ENCODE measurements at places on chromosomes 2 and 18. TPM values are rescaled to one million over a fixed set of nuclear protein-coding genes. Genes with fewer than 3 reads are reported as not detected.

The SLC5A7 gene
- not detected for total RNA-seq

The ATP6V1C2 gene
- total RNA-seq = not detected

The TXNDC9 gene
- total RNA-seq = 75.1 TPM

The POU3F3 gene
- total RNA-seq = not detected

The C1GALT1C1L gene
- not detected for total RNA-seq

The DSG3 gene
- not detected for total RNA-seq

- H3K4me1 ChIP-seq = peaks cover 22% of the 10 kb centered on the region
- no peaks in the 10 kb centered on the region for H3K36me3 ChIP-seq
- peak overlapping the region; percentile 79 for H3K27ac ChIP-seq
- DNase-seq = peak; percentile 87
These were observed 284.5 kb downstream of the MTX2 start for GRCh38 chr2:176553685-176554100.

DNA sequence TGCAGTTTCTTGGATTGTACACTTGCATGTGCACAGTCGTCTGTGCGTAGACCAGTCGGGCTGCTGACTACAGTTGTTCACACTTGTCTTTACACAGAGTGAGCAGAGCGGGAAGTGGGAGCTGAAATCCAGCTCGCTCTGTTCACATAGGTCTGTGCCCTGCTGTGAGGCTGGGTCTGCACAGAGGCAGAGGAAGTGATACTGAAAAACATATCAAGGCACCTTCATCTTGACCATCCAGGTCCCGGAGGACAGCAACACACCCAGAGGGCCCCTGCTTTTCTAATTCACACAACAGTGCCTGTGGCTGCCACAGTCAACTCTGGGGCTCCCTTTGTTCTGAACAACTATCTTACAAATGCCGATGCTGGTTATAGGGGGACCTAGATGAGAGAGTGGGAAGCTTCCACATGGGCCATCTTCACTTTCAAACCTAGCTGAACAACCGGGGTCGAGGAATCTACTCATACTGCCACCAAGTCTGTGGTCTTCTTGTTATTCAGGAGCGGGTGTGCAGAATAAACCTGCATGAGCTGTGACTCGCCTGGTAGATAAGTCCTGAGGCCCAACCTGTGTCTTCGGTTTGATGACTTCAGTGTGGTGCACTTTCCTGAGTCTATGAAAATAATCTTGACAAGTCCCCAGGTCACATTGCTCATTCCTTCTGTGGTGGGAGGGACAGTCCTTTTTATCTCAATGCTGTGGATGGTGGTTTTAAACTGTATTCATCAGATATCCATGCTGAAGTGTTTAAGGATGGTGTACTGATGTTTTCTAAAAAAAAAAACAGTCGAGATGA, 3.5 kb upstream of the ADNP2 start:
- H3K36me3 ChIP-seq = no peaks in the 10 kb centered on the region
- no peak overlapping the region for H3K4me3 ChIP-seq
- no peak overlapping the region for H3K27ac ChIP-seq
- H3K27me3 ChIP-seq = no peaks in the 10 kb centered on the region

- H3K4me3 ChIP-seq = no peak overlapping the region
- no peak overlapping the region for H3K27ac ChIP-seq
- DNase-seq = no peak
- no peaks in the 10 kb centered on the region for H3K27me3 ChIP-seq
- H3K36me3 ChIP-seq = no peaks in the 10 kb centered on the region
These were observed 128.0 kb downstream of the NFATC1 start for GRCh38 chr18:79523736-79524180.

DNA sequence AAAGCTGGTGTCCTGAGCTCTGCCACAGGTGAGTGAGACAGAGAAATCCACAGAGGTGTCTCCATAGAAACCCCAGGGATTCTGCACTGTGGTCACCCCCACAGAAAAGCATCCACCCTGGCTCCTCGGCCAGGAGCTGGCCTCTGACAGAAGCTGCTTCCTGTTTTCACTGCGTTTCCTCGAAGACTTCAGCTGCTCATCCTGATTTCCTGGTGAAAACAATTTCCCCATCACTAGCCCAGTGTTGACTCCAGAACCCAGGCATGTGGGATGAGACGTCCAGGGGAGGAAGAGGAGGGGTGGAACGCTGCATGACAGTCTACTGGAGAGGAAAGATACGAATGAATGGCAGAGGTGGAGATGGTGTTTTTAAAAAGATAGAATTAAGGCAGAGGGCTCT, 60.3 kb upstream of the GPR45 start:
- no peak overlapping the region for H3K27ac ChIP-seq
- H3K4me1 ChIP-seq = no peaks in the 10 kb centered on the region
- no peak overlapping the region for H3K4me3 ChIP-seq
- H3K36me3 ChIP-seq = no peaks in the 10 kb centered on the region
- no peak for DNase-seq

- DNase-seq = peak; percentile 88
- no peaks in the 10 kb centered on the region for H3K36me3 ChIP-seq
- H3K27ac ChIP-seq = peak overlapping the region; percentile 78
- peaks cover 41% of the 10 kb centered on the region for H3K4me1 ChIP-seq
- H3K27me3 ChIP-seq = no peaks in the 10 kb centered on the region
These were observed 147.3 kb downstream of the IRS1 start for GRCh38 chr2:226652369-226652768.

- H3K27me3 ChIP-seq = no peaks in the 10 kb centered on the region
- peak; percentile 81 for DNase-seq
- peak overlapping the region; percentile 97 for H3K27ac ChIP-seq
- peaks cover 18% of the 10 kb centered on the region for H3K36me3 ChIP-seq
- H3K4me3 ChIP-seq = peak overlapping the region; percentile 97
These were observed 2.2 kb downstream of the CNOT9 start for GRCh38 chr2:218570850-218571249.

DNA sequence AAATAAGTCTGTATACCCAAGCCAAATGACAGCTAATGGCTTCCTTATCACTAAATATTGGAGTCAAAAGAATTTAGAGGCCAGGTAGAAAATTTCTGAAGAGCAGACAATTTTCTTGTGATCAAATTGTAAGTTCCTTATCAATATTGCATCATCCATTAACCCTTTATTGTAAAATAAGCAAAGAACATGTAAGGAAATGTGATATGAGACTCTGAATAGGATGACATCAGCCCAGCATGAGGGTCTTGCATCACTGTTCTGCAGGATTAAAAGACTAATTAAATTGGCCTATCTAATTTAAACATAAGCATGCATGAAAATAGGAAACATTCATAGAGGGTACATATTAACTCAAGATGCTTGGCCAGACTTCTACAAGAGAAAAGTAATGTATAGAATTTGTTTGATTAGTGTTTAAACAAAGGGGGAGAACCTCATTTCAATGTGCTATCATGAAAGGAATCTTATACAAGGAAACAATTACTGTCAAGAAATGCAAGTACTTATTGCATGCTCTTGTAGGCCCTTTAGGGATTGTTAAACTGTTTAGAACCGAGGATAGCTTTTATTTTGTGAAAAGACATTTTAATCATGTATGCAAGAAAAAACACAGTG, 302.9 kb downstream of the PRKCE start:
- H3K4me1 ChIP-seq = no peaks in the 10 kb centered on the region
- no peaks in the 10 kb centered on the region for H3K27me3 ChIP-seq
- no peak for DNase-seq
- no peak overlapping the region for H3K4me3 ChIP-seq
- H3K36me3 ChIP-seq = no peaks in the 10 kb centered on the region
- H3K27ac ChIP-seq = no peak overlapping the region

GRCh38 chr18:1147730-1148129, 243.1 kb downstream of the ADCYAP1 start:
- H3K36me3 ChIP-seq = no peaks in the 10 kb centered on the region
- no peaks in the 10 kb centered on the region for H3K4me1 ChIP-seq
- DNase-seq = no peak
- no peaks in the 10 kb centered on the region for H3K27me3 ChIP-seq
- H3K27ac ChIP-seq = no peak overlapping the region

DNA sequence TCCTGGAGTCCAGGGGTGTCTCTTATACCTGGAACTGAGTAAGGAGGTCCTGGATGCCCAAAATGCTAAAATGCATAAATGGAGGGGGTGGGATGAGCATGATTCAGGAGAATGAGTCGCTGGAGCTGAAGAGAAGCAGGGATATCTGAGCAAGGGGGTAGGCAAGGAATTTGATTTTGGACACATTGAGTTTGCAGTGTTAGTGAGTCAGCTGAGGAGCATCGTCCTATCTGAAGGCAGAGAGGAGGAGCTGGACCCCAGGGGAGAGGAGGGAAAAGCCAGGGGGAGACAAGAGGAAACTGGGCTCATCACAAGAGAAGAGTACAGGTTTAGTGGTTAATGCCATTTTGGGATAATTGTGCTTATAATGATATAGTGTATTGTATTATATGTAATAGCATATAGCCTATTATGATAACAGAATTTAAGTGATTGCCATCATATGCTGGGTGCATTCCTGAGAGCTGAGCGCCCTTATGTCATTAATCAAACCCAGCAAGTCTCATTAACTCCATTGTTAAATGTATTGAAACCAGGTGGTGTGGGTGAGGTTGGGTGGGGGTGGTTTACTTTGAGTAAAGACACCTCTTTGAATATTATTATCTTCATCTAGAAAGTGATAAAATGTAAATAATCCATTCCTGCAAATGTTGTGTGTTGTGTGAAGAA, 12.4 kb downstream of the EHD3 start:
- H3K4me3 ChIP-seq = no peak overlapping the region
- no peak overlapping the region for H3K27ac ChIP-seq
- no peaks in the 10 kb centered on the region for H3K27me3 ChIP-seq
- no peaks in the 10 kb centered on the region for H3K36me3 ChIP-seq

DNA sequence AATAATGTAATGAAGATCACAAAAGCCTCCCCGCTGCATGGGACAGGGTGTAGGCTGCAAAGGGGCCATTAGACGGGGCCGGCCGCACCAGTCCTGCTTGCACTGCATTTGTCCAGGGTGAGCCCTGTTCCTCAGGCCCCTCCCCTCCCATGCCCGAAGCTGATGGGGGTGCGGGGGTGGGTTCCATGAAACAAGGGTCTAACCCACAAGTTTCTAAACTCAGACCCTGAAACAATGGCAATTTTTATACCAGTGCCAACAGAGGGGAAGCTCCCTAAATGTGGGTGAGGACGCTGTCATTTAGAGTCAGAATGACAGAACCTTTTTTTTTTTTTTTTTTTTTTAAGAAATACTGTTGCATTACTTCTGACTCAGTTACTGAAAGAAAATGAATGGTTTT, 39.7 kb downstream of the HS6ST1 start:
- no peak overlapping the region for H3K4me3 ChIP-seq
- no peak for DNase-seq
- H3K4me1 ChIP-seq = no peaks in the 10 kb centered on the region
- H3K27me3 ChIP-seq = no peaks in the 10 kb centered on the region

DNA sequence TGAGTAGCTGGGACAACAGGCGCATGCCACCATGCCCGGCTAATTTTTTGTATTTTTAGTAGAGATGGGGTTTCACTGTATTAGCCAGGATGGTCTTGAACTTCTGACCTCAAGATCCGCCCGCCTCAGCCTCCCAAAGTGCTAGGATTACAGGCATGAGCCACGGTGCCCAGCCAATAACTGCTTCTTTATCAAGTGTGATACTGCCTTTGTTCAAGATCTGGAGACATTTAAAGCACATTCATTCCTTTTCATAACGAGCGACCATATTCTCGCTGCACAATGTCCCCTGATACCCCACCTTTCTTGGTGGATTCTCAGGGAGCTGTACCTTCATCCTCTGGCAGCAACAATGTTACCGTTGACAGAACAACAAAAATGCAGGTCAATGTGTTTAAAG, 75.4 kb downstream of the PIEZO2 start:
- DNase-seq = no peak
- no peaks in the 10 kb centered on the region for H3K4me1 ChIP-seq
- H3K27ac ChIP-seq = no peak overlapping the region
- peaks cover 4% of the 10 kb centered on the region for H3K27me3 ChIP-seq
- no peaks in the 10 kb centered on the region for H3K36me3 ChIP-seq

- no peak for DNase-seq
- H3K4me3 ChIP-seq = no peak overlapping the region
- H3K27me3 ChIP-seq = no peaks in the 10 kb centered on the region
- H3K4me1 ChIP-seq = no peaks in the 10 kb centered on the region
These were observed 331.3 kb downstream of the THSD7B start for GRCh38 chr2:137096693-137097092.

- H3K27ac ChIP-seq = no peak overlapping the region
- DNase-seq = no peak
- H3K4me3 ChIP-seq = no peak overlapping the region
These were observed 71.1 kb downstream of the PIK3C3 start for GRCh38 chr18:42025974-42026625.

DNA sequence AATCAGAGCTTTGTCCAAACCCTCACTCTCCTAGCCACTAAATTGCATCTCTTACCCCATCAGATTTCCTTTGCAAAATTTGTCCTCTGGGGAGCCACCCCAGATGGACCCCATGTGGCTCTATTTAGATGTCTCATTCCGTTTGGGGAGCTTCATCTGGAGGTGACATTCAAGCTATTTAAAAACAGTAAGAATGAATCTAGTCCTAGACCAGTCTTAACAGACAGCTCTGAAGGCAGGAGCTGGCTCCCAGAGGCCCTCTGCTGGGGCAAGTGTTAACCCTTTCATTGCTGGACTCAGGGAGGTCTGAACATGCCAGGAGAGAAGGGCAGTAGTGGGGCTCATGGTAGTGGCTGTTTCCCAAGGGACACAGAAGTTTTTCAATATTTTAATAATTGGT, 59.2 kb downstream of the RPL37A start:
- H3K27ac ChIP-seq = no peak overlapping the region
- H3K4me3 ChIP-seq = no peak overlapping the region
- DNase-seq = no peak
- no peaks in the 10 kb centered on the region for H3K36me3 ChIP-seq
- H3K27me3 ChIP-seq = no peaks in the 10 kb centered on the region

Data from GM23248 (cell line).